Peyer's patch (tissue), 4 donors: ENCODE measurements at places on chromosomes 7 and 10. TPM values are rescaled to one million over a fixed set of nuclear protein-coding genes. Genes with fewer than 3 reads are reported as not detected.

DNA sequence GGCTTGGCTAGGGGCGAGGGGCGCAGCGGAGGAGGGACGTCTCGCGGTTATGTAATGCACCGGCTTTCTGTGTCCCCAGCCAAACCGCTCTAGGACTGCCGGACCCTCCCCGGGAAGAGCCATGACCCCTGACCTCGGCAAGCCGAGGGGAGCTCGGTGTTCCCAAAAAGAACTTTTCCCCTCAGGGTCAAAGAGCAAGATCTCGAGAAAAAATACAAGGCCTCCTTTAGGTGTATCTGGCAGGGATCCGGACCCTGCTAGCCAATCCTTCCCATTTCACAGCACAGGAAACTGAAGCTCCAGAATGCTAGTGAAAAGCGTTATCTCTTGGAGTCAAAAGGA is 590 bp upstream of the SLC16A12 start:
- H3K27ac ChIP-seq = no peak overlapping the region
- no peaks in the 10 kb centered on the region for H3K4me1 ChIP-seq
- peak overlapping the region; percentile 49 for H3K4me3 ChIP-seq
- no peaks in the 10 kb centered on the region for H3K36me3 ChIP-seq
- DNase-seq = no peak

DNA sequence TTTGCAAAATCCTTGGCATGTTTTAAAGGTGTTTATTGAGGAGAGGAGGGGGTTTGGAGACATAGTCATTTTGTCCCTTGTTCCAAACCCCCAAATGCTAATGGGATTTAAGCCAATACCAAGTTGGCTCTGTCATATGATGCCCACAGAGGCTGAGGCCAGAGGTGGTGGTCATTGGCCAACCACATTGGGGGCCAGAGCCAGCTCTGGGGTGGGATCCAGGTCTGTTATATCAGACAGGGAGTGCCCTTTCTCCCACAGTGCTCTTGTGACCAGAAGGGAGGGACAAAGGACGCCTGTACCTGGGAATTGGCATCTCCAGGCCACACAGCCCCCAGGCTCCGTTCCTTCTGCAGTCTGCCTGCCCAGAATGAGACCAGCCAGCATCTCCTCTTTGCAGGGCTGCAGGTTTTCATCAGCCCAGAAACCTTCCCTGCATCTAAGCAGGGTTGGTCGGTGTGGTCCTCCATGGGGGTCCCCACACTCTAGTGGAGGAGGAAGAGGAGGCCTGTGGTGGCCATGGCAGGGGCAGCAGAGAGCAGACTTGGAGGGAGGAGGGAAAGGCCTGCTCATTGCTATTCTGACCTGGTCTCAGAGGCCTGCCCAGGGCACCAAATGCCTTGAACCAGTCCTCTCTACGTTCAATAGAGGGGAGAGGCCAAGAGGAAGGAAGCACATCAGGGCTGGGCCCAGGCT is 17.9 kb downstream of the ADCYAP1R1 start:
- H3K4me3 ChIP-seq = no peak overlapping the region
- no peak for DNase-seq
- no peaks in the 10 kb centered on the region for H3K27me3 ChIP-seq
- no peaks in the 10 kb centered on the region for H3K4me1 ChIP-seq
- H3K27ac ChIP-seq = no peak overlapping the region

CALCR gene
- total RNA-seq = not detected

ZNF3 gene
- total RNA-seq = 52.8 TPM
